ENCODE measurements at places on chromosomes 7 and 10.

- DNase-seq = no peak
Observed at GRCh38 chr10:48324580-48324979, 18.1 kb downstream of the MAPK8 start.

- no peak for DNase-seq
Observed at GRCh38 chr7:50227726-50228125, 76.8 kb upstream of the IKZF1 start.

- DNase-seq = no peak
Observed at GRCh38 chr7:26937306-26937705, 72.9 kb upstream of the SKAP2 start.

DNA sequence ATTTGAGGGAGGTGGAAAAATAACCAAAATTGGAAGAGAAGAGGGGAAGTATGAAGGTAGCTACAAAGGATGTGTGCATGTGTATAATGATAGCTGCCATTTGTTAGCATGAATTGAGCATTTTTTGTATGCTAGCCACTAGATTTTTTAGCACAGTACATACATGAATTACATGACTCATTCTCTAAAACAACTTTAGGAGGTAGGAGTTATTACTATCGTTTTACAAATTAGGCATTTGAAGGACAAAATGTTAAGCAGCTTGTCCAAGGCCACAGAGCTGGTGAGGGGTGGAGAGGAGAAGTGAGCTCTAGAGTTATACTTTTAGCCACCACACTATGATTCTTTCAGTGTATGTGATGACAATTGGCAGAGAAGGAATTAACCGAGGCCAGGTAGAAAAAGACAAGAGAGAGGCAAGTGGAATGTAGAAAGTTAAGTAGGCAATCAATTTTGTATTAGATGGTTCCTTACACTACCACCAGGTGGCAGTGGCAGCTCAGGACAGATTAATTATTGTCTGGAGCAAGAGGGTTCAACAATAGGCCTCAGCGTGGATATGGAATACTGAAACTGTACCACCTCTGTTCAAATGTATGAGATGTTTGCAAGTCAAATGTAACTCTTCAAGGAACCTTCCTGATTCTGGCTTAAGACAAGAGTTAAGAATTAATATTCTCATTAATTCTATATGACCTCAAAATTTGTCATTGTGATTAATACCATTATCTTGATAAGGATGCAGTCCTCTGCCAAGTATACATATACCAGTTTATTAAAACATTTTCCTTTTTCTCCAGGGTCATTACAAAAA lies 128.0 kb downstream of the MBL2 start:
- no peak for DNase-seq

GRCh38 chr7:5661942-5662341 lies 119.5 kb downstream of the RNF216 start:
- no peak for DNase-seq

- no peak for DNase-seq
Observed at GRCh38 chr10:103452506-103453230, 498 bp upstream of the CALHM2 start.

- no peak for DNase-seq
Observed at GRCh38 chr7:128405471-128406313, 4.1 kb downstream of the IMPDH1 start.

DNA sequence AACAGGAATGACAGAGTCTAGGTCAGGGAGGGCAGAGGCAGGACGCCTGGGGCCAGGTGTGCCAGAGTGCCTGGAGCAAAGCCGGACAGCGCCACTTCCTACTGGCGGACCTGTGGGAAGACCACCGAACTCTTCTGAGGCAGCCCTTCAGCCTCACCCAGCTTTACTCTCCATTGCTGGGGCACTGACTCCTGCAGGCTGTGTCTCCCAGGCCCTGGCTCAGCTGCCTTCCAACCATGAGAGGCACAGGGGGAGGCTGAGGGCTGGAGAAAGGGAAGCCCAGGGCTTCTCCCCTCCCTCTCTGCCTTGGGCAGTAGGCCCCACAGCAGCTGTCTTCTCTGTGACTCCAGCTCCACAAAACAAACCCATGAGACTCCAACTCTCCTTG lies 139.6 kb upstream of the UNC5B start:
- no peak for DNase-seq

DNA sequence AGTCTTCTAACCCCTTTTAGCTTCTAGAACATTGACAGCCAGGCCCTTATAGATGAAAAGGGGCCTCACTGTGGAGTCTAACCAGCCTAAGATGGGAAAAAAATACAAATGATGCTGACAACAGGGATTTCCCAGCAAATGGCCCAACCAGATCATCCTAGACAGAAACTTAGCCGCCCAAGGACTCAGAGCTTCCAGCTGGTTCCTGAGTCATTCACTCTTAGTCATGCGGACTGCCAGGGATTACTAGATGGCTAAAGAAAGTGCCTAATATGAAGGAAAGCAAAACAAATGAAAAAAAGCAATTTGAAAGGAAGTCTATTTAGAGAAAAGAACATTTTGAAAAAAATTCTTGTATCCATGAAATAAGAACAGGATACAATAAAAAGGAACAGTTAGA lies 23.7 kb downstream of the TSPAN14 start:
- DNase-seq = no peak

DNA sequence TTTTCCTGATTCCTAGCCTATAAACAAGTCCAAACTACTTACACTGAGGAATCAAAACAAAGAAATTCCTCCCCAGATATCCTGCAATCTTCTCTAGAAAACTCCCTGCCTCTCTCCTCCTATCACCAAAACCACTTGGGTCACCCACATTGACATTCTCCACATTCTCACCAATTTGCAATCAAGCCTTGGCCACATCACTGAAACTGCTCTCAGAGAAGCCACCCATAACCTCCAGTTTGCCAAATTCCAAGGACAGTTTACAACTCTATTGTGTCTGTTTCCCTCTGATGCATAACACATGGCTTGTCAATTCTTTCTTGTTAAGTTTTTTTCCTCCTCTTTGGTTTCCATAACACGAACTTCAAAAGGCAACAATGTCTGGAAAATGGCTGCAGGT lies 233.5 kb downstream of the XPNPEP1 start:
- no peak for DNase-seq

GRCh38 chr10:21372651-21373410 lies 152.7 kb downstream of the SKIDA1 start:
- no peak for DNase-seq

GRCh38 chr10:124518366-124518765 lies 56.7 kb downstream of the LHPP start:
- no peak for DNase-seq

DNA sequence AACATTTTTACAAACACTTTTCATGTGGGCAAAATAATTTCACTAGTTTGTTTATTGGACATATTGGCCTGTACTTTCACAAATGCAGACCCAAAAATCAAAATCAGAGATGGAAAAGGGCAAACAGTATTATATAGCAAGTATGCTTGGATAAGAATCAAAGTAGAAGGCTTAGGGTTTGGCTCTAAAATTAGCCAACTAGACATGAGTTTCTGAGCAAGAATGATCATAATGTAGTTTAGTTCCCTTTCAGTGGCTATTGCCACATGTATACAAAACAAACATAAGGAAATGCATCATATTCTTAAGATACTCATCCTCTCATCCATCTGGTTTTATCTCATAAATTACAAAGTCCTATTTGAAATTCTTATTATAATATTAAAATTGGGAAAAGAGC lies 132.5 kb downstream of the IMMP2L start:
- DNase-seq = no peak

GRCh38 chr7:107105591-107106245 lies 61.2 kb downstream of the PRKAR2B start:
- no peak for DNase-seq

GRCh38 chr10:44249490-44249889 lies 135.4 kb downstream of the CXCL12 start:
- no peak for DNase-seq

DNA sequence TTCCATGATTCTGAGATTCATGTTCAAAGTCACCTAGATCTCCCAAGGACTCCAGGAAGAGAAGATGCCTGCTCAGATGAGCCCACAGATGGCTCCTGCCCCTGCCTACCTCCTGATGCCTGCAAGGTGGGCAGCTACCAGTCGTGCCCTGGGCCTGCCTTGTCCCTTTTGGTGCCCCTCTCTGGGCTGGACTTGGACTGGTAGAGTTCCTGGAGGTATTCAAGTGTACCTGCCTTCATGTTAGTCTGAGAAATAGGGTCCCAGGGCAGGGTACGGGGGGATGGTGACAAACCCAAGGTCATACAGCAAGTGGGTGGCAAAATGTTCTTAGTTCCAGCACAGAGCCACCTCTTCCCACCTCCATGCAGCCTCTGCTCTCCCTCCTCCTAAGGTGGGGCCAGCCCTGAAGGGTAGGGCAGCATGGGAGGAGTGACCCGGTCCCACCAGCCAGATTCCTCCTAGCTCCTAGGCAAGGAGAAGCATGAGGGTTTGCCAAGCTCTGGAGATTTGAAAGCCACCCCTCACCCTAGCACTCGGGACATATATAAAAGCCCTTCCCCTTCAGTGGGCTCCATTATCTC lies 80.8 kb upstream of the UNC5B start:
- DNase-seq = no peak

DNA sequence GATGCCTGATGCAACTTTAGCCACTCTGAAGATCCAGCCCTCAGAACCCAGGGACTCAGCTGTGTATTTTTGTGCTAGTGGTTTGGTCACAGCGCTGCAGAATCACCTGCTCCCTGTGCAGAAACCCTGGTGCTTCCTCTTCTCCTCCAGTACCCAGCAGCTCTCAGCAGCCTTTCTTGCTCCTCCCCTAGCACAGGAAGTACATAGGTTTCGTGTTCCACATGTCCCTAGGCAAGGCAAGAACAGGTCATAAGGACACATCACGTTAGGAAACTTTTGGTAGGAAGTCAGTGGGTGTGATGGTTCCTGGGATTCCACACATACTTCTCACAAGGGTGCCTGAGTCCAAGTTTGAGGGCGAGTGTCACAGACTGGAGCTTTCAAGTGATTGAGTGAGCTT lies 167.9 kb upstream of the PRSS1 start:
- DNase-seq = no peak

- DNase-seq = no peak
Observed at GRCh38 chr10:110735620-110736027, 91.5 kb downstream of the RBM20 start.

DNA sequence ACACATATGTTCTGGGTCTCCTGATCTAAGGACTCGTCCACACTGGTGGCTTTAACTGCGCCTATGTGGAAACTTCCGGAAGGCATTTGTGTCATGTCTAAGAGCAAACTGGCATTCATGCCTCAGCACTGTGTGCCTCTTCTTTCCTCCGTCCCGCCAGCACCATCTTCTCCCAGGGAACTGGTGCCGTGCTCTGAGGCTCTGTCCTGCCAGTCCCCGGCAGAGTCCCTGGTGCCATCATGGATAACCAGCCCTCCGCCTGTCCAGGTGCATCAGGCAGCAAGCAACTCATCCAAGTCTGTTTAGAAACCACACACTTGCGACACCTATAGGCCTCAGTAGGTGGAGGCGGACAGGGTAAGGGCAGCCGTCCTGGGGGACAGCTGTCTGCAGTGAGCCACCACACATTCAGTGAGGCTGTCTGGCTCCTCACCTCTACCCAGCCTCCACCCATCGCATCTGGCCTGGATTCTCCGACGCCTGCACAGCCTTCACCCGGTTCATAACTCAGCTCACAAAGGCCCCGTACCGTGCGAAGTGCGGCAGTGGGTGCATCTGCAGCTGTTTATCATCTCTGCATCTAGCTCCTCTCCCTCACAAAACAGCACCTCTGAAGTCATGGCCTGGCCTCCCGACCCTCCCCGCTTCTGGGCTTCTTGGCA lies 162.7 kb downstream of the DIP2C start:
- no peak for DNase-seq

GRCh38 chr7:79984210-79984609 lies 150.4 kb upstream of the GNAI1 start:
- no peak for DNase-seq

DNA sequence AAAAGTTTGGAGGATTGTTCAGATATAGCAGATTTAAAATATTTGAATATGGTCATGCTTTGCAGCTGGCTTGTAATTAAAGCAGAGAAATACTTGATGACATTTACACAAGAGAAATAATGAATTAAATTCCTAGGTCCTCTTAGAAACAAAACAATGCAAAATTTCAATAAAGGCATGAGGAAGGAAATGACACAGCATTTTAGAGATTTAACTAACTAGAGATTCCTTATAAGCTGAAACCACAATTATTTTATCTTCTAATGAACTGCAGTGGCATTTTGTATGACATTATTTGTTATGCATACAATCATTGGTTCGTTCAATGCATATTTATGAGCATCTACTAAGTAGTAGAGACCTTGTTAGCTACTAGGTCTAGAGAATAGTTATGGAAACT lies 490.9 kb downstream of the ZWINT start:
- no peak for DNase-seq

DNA sequence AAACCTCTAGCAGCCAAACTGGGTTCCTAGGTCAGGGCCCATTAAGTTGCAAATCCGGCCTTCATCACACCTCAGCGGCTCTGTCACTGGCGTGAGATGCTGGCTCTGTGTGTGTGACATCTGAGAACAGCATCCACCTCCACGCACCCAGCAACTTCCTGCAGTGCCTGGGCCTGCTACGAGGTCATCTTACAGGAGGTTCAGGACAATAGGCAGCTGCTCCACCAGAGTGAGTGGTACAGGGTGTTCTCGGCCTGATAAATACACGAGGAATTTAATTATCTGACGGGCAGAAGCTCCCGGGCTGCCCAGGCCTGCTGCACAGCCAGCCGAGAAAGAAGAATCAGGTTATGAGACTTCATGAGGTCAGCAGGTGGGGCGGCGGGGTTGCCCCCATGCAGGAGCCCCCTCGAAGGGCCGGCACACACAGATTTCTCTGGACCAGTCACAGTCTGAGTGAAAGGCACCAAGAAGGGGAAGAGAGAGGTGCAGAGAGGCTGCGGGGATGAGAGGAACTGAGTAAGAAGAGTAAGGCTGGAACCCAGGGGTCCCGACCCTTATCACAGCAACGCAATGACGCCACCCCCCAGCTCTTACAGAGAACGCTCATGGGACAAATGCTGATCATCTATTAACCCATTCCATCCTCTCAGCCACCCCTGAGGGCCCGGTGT lies 49.3 kb downstream of the CALML3 start:
- DNase-seq = no peak

GRCh38 chr10:14530465-14530864 lies 199.7 kb upstream of the FRMD4A start:
- no peak for DNase-seq
